ENCODE measurements at places on chromosomes 5 and 9.

DNA sequence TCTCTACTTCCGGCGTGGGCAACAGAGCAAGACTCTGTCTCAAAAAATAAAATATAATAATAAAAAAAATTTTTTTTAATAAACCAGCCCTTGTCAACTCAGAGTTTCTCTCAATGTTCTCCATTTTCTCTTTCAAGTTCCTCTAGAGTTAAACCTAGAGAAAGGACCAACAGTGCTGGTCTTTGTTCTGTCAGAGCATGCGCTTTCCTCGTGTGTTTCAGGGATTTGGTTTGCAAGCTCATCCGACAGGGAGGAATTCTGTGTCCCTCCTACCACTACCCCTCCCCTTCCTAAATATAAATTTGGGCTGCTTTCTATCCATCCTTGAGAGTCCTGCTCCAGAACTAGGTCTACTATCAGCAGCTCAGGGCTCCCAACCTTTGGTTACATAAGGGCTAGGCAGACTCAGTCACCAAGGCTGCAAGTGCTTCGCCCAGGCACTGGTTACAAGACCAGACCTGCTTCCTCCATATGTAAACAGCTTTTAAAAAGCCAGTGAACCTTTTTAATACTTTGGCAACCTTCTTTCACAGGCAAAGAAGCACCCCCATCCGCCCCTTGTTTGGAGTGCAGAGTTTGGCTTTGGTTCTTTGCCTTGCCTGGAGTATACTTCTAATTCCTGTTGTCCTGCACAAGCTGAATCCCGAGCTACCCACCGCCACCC lies 13.5 kb downstream of the SETX start:
- no peak for DNase-seq

- DNase-seq, result no peak
These were observed 59.5 kb upstream of the NPR3 start for GRCh38 chr5:32651638-32652037.

- no peak for DNase-seq
These were observed 17.0 kb downstream of the FGFR4 start for GRCh38 chr5:177103523-177104253.

DNA sequence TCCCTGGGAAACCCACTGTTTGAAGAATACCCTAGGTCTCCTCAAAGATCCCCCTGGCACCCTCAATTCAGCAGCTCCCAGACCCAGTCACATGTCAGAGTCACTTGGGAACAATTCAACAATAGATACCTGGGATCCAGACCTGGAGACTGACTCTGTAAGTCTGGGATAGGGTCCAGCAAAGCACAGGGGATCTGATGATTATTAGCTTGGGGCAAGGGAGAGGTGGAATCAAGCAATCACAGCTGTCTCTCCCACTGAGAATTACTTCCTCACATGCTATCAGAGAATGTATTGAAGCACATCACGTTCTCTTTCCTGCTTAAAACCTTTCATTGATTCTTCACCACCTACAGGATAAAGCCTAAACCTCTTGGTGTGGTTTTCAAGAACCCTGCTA lies 5.9 kb downstream of the FAM193B start:
- no peak for DNase-seq

DNA sequence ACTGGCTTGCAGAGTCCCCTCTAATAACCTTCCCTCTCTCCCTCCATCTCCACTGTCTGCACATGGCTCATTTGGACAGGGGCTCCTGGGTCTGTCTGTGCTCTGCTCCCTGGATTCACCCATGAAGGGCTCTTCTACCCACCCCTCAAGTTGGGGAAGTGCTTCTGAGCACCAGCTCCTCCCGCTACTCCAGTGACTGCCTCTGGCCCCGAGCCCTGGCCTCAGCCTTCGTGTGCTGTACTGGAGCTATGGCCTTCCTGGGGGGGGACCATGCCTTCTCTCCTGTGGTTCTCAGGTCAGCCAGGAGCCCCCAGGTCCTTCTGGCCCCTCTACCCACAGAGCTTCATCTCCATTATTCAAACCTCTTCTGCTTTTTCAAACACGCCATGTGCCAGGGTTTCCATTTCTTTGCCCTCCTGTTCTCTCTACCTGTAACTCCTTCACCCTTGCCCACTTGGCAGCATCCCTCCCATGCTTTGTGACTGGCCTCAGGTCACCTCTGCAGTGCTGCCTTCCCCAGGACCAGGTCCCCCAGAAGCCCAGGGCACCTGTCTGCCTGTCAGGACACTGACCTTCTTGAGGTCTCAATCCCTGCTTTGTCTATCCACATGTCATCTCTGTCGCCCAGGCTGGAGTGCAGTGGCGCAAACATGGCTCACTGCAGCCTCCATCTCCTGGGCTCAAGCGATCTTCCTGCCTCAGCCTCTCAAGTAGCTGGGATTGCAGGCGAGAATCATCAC lies 9.5 kb downstream of the SH3PXD2B start:
- DNase-seq, result no peak

- DNase-seq, result no peak
These were observed 188.7 kb upstream of the POU5F2 start for GRCh38 chr5:93930098-93930497.

DNA sequence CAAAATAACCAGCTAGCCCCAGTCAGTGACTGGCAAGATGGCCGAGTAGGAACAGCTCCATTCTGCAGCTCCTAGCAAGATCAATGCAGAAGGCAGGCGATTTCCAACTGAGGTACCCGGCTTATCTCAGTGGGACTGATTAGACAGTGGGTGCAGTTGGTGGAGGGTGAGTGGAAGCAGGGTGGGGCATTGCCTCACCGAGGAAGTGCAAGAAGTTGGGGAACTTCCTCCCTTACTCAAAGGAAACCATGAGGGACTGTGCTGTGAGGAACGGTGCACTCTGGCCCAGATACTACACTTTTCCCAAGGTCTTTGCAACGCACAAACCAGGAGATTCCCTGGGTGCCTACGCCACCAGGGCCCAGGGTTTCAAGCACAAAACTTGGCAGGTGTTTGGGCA lies 9.6 kb upstream of the BTNL8 start:
- no peak for DNase-seq

DNA sequence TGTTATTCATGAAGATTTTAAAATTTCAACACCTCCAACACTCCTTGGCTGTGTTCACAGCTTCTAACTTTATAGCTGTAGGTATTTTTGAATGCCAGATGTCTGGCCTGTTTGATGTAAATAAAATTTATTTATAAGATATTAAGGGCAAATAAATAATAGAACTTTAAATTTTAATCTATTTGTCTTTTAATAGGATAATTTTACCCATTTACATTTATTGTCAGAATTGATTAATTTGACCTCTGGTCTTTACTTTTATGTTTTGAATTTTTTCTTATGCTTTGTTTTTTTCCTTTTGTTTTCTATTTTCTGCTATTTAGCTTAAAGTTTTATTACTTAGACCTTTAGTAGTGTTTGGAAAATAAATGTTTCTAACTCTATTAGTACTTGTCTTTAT lies 94.6 kb downstream of the UGCG start:
- DNase-seq, result no peak

- no peak for DNase-seq
These were observed 40.9 kb upstream of the NSMF start for GRCh38 chr9:137499858-137500661.

DNA sequence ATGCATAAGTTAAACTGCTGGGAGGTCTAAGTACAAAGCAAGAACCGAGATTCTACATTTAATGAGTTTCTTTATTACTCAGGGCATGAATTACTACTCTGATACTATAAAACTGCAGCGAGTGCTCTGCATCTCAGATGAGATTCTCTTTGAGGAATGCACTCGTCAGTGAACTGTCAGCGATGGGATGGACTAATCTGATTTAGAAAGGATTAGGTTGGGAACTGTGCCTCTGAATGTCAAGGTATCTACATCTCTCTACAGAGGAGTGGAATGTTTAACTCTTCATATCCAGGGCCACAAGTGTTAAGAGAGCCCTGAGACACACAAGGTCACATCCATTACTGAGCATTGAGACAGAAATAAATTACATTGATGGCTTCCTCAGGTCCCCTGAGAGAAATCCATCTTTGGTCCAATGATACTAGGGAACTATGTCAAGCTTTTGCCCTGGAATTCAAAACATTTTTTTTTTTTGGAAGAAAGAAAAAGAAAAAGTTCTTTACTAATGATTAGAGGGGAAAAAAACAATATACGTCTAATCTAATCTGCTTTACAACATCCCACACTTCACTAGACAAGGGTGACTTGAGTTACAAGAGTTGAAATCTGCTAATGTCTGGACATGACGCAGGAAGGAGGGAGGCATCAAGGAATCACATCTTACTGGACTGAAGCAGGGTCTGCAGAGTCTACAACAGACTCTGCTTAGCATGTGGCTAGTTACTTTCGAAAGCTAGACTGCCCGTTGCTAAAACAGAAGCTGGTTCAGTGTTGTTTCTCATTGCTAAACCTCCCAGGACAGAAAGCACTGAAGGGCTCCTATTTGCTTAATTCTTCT lies 270.0 kb upstream of the TLE4 start:
- DNase-seq, result no peak

GRCh38 chr5:82356808-82357671 lies 78.9 kb upstream of the RPS23 start:
- DNase-seq, result peak; percentile 72

DNA sequence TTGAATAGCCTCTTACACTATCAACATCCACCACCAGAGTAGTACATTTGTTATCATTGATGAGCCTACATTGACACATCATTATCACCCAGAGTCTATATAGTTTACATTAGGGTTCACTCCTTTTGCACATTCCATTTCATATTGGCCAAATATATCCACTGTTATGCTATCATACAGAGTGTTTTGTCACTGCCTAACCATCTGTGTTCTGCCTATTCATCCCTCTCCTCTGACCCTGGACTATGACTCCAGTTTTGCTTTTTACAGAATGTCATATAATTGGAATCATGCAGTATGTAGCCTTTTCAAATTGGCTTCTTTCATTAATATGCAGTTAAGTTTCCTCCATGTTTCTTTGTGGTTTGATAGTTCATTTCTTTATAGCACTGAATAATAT lies 904.7 kb downstream of the TLE1 start:
- DNase-seq, result no peak

DNA sequence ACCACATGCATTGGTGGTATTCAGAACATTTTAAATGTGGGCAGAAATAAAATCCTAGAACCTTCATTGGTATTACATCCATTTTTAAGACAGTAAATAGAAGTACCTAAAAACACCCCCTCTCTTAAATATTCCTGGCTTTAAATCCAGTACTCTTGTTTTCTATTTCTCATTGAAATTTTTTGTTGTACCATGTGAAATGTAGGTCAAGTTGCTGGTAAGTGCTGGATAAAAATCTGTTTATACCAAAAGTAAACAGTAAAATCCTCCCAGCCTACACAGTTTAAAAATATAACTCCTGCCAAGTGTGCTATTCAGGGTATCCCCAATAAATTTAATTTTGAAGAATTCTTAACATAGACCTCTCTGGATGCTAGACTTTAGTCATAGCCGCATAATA lies 75.0 kb upstream of the FST start:
- DNase-seq, result no peak

DNA sequence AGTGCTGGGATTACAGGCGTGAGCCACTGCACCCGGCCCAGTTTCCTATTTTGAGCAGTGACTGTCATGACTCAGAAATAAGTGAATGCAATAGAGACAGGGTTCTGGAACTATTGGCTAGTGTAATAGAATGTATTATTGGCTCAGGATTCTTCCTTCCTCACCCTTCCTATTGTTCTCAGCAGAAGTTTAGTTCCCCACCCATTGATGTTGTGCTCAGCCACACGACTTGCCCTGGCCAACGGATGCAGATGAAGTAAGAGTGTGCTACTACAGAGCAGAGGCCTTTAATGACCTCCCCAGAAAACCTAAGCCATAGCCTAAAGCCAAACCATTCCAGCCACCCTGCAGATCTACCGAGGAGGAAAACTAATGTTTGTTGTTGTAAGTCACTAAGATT lies 287.9 kb downstream of the AGTPBP1 start:
- DNase-seq, result no peak

GRCh38 chr5:65535529-65535987 lies 27.4 kb downstream of the CENPK start:
- DNase-seq, result no peak

DNA sequence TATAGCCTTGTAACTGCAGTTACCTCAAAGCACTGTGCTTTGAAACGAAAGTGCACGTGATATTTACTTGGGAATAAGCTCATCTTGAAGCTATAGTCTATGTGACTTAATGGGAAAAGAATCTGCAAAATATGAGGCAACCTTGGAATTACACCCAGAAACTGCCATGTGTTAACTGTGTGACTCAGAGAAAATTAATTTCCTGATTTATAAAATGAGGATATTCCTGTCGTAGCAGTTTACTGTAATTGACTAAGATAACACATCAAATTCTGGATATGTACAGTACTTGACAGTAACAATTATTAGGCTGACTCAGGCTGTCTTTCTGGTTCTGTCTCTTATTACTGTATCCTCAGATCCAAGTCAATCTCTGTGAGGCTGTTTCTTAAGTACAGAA lies 1079.9 kb upstream of the ACO1 start:
- DNase-seq, result no peak

DNA sequence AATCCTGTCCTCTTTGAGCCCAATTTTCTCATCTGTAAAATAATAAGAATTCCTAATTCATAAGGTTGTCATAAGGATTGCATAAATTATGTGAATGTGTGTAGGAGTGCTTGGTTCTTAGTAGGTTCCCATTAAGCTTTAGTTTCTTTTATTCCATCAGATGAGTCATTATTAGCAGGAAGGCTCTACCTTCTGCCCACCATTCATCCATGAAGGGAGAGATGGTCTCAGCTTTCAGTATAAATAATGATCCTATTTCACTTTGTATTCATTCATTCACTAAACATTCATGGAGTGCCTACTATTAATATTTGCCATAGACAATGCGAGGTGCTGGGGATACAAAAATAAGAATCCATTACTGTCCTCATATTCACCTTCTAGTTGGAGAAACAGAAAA lies 3.0 kb downstream of the CMYA5 start:
- no peak for DNase-seq

GRCh38 chr9:87668722-87669121 lies 57.2 kb upstream of the CTSL start:
- DNase-seq, result no peak

DNA sequence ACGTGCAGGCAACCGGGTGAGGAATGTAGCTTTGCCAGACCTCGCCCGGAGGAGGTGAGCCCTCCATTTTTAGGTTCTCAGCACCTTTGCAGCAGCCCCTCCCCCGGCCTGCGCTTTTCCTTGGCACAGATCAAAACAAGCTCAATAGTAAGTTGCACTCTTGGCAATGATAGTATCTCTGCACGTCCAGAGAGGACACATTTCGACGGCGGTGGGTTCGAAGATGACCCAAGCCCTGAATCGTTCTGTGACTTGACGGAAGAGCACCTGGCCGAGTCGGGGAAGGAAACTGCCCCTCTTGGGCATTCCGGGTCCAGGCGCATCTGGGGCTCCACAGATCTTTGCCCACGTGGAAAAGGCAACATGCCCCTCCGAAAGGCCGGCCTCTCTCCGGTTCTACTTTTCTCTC lies 904 bp downstream of the GDNF start:
- no peak for DNase-seq

- DNase-seq, result no peak
These were observed 23.7 kb downstream of the SLC6A7 start for GRCh38 chr5:150213530-150213929.

All from stimulated activated CD4-positive, alpha-beta T cell treated with anti-CD3 and anti-CD28 coated beads, Interleukin-15, amount 100 ng/mL, for 48 hours (primary cell).